ENCODE measurements at places on chromosomes 13 and 19.

- no peak for DNase-seq
Measured at GRCh38 chr19:5247957-5248705, 92.5 kb downstream of the PTPRS start.

- DNase-seq = no peak
Measured at GRCh38 chr13:49998714-49999624, 2.1 kb downstream of the TRIM13 start.

GRCh38 chr13:36536546-36536945, 104.3 kb downstream of the CCNA1 start:
- DNase-seq = no peak

DNA sequence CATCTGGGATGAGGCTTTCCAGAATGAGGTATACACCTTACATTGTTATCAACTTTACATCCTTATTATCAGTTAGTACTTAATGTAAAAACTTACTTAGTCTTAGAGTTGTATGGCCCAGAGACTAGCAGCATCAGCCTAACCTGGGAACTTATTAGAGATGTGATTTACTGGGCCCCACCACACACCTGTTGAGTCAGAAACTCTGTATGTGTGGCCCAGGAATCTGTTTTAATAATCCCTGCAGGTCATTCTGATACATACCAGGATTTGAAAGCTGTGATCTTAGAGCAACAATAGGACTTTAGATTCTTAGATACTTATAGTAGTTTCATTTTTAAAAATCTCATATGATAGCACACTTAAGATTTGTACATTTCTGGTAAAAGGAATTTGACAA, 17.4 kb downstream of the FNDC3A start:
- no peak for DNase-seq

DNA sequence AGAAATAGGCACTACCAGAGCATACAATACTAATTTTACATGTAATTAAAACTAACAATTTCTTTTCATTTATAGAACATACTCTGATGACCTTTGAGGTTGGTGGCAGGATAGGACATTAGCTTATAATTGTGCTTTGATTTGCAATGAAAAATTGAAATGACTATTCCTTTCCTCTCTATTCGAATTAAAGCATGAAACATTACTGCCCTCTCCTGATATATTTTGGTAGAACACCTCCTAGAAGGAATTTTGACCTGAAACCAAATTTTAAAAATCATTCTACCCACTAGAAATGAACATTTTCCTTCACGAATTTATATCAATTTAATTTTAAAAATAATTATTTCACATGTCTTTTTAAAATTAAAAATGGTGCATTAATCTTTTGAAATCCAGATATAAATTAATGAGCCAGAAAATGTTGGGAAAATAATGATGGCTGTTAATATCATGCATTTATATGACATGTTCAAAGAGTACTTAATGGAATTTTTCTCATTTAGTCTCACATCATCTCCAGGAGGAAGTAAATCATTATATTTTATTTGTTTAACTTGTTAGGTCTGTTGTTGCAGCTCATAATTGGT, 556.3 kb upstream of the ARGLU1 start:
- DNase-seq = no peak

DNA sequence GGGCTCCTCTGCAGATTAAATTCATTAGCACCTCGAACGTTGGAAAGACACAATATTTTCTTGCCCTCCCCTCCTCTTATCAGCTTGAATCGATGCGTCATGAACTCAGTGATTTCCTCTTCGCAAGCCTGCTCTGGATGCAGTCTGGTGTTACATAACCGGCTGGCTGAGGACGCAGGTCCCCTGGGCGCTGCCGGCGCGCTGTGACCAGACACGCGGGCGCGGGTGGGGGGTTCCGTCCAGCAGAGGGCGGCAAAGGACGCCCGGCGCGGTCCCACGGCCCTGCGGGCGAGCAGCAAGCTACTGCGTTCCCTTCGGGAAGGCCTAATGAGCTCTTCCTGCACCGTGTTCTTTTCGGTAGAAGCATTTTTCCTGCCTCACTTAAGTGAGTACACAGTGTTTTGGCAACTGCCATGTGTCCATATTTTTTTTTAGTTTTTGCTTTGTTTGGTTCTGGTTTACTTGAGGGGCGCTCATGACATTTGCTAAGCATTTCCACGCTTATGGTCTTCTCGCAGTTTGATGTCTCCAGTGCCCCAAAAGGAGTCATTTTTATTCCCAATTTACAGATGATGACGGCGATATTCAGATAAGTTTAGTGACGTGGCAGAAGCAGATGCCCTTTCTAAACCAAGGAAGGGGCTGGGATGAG, 112.2 kb upstream of the MBNL2 start:
- peak; percentile 75 for DNase-seq
